ENCODE measurements at places on chromosomes 6 and 20.

GRCh38 chr6:156852147-156852857 lies 75.1 kb downstream of the ARID1B start:
- no peak for DNase-seq

DNA sequence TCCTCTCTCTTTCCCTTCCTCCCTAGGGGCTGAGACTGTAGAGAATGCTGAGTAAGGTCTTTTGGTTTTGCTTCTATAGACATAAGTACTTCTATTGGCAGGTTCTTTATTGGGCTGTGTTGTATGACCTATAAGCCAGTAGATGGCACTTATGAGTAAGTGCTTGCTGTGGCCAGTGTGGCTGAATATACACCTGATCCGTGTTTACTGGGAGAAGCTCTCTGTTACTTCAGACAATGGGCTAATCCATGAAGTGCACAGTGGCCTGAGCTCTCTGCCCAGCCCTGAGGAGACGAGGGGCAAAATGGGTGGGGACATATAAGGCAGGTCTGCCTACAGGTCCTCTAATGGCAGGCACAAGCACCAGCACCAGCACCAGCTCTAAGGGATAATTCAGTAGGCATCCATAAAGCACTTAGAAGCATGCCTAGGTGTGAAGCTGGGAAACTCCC lies 610.3 kb downstream of the RNF144B start:
- DNase-seq = no peak

DNA sequence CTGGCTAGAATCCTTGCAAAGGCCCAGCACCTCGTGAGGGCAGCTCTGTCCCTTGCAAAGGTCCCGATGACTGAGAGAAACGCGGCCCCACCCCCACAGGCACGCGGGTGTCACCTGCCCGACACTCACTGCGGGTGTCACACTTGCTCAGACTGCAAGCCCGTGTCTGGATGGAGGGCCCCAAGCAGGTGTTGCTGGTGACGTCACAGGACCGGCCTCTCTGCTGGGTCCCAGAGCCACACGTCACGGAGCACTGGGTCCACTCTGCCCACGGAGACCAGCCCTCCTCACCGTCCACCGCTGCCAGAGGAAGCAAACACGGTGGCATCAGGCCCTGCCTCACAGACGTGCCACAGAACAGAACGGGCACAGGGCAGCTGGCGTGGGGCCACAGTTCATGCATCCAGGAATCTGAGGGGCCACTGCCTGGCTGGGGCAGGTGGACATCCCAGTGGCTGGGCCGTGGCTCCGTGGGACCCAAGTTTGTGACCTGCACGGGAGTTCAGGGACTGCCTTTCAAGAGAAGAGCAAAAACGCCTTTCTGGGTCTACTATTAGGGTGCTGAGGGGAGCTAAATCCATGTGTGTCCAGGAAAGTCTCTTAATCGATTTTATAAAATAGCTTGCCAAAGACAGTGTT lies 16.0 kb downstream of the THBS2 start:
- DNase-seq = no peak

GRCh38 chr6:53536561-53536960 lies 8.3 kb downstream of the GCLC start:
- no peak for DNase-seq

DNA sequence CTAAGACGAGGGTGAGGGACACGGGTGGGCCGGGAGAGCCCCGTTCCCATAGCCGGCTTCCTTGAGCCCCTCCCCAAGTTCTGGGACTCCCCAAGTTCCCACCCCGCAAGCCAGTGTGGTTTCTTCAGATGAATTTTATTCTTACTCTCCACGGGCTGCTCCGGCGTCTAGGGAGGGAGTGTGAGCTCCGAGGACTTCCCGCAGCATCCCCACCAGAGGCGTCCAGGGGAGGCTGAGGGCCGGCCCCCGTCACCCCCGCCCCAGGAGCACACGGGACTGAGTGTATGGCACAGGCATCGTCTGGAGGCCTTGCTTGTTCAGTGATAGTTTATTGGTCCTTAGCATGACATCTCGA lies 10.0 kb upstream of the SLC4A11 start:
- DNase-seq = no peak

DNA sequence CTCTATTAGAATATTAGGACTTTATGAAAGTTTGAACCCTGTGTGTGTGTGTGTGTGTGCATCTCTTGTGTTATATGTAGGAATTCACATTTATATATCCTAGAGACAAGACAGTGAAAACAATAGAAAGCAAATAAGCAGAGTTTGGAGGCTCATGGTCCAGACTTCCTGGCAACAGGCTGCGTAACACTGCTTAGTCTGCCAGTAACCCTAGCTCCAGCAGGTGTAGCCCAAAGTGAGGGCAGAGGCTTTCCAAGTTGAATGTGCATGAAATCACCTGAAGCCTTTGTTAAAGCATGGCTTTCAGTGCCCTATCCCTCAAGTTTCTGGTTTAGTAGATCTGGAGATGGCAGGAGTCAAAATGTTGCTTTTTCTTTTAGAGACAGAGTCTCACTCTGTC lies 569.9 kb downstream of the KIF16B start:
- DNase-seq = no peak

All from NCI-H2171 (cell line).